ENCODE measurements at places on chromosomes 5 and 9.

GRCh38 chr5:80204808-80205614, 50.8 kb downstream of the SERINC5 start:
- peak; percentile 87 for DNase-seq

DNA sequence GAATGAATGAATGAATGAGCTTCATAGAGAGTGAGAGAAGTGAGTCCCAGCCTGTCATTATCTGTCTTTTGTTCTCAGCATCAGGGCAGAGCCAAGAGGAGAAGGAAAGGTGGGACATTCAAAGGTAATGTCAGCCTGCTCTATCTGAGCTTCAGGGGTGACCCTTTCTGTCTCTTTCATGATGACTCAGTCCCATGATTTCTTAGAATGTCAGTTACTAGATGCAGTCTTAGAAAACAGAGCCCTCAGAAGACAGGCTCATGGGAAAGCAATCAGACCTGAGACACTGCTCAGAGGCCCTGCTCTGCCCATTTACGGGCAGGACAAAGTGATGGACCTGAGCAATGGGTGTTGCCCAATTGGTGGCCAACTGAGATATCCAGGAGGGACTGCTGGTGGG, 1.1 kb downstream of the SPATA31D1 start:
- DNase-seq: no peak

DNA sequence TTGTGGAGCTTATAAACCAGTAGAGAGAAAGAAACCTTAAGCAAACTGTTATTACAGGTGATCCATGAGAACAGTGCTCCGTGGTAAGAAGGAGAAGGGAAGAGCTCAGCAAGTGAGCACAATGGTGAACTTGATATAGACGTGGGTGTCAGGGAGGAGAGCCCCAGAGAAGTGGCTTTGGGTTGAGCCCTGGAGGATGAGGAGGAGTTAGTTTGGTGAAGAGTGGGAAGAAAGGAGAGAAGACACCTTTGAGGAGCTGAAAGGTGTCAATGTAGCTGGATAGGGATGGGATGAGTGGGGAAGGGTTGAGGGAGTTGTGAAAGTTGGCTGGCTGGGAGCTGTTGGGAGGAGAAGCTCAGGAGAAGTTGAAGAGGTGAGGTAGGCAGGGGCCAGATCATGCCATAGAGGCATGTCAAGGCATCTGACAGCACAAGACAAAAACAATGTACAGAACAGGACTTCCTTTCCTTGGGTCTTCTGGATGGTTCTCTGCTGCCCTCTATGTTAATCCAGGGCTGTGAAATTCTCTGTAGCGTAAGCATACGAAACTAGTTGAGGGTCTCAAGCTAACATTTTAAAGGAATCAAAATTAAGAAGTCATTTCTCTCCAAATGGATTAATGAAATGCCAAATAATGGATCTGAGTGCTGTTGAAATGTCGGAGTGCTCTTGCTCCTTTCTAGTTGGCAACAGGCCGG, 501.9 kb downstream of the KDM4C start:
- DNase-seq: peak; percentile 1

- DNase-seq: no peak
Observed at GRCh38 chr9:21289848-21290247, 15.3 kb downstream of the IFNA5 start.

GRCh38 chr5:171710451-171711024, 75.1 kb upstream of the SMIM23 start:
- DNase-seq: no peak

GRCh38 chr5:396531-396961, 46.4 kb upstream of the EXOC3 start:
- DNase-seq: no peak

DNA sequence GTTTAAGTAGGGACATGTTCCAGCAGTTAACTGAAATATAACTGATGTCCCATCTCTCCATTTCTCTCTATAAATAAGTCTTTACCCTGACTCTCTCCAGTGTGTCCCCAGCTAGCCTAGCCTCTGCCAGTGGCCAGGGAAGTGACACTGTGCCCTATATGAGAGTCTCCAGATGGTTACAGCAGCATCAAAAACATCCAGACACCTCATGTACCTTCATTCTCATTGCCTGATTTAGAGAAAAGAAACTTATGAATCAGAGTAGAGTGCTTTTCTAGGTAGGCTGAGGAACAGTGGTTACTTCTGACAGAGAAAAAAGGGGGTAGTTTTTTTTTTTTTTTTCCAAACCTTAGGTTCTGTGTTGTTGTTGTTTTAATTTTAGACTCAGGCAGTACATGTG, 148.5 kb downstream of the GNAQ start:
- DNase-seq: no peak

- DNase-seq: no peak
Observed at GRCh38 chr5:59516161-59516560, 377.4 kb downstream of the PDE4D start.

DNA sequence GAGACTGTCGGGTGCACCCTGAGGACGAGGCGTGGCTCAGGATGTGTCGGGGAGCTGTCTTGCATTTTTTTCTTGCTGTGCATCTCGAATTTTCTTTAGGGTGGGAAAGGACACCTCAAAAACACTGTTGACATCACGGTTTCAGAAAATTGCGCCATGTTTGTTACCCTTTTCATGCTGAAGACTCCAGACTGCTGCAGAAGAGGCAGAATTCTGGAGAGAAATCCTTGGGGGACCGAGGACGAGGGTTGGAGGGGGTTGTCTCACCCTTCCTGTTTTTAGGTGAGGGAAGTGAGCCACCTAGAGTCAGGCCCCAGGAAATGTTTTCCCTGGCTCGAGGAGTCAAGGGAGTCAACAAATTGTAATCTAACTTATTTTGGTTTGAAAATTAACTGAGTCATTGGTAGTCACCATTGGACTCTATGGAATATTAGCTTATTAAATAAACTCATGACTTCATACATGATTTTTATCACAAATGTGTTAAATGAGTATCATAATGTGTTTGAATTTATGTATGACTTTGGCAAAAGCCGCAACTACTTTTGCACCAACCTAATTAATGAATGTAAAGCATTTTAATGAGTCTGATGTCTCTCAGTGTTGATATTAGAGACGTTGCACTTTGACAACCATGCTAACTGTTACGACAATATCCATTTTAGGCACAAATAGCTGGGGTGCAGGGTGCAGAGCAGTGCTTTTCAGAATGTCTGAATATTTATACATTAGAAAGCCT, 724 bp upstream of the LYSMD3 start:
- peak; percentile 82 for DNase-seq

GRCh38 chr9:124661271-124661670, 109.8 kb downstream of the NR6A1 start:
- no peak for DNase-seq

DNA sequence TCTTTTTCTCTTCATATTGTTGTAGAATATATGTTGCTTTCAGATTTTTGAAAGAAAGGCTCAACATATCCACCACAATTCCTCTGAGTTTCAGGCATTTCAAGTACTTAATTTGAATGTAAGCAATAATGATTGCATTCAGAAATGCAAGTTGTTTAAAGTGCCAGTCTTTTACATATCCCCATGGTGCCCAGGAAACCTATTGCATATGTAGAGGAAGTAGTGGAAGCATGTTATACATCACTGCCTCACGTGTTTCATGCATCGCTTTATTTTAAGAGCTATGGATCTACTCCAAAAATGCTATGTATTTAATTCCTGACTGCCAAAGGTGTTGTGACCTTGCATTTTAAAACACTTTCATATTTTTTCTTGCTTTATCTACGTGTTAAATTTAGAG, 28.1 kb downstream of the CPEB4 start:
- no peak for DNase-seq

DNA sequence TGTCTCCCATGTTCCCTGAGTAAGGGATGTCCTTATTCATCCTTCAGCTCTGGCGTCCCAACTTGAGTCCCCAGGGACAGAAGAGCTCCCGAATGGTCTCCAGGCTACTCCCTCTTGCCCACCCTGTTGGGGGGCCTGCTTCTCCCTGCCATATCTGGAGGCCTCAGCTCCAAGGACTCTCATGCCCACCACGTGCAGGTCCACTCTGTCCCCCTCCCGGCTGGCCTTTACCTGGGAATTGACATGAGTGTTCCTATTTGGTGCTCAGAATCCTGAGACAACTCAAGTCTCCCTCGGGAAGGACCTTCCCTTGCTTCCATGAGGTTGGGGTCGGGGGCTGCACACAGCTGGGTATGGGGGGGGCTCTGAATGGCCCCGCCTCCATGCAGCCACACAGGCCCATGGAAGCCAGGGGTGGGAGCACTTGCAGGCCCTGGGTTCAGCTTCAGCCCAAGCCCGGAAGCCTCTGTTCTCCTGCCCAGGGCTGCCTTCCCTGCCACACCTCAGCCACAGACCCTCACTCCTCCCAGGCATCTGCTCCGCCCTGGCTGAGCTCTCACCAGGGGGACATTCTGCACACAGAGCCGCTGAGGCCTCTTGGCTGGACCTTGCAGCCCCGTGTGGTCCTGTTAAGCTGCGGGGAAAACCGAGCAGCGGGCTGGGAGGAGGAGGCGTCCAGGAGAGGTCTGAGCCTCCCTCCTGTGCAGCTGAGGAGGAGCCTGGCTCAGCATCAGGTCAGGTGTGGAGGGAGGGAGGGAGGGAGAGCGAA, 121.9 kb downstream of the PHF2 start:
- no peak for DNase-seq

DNA sequence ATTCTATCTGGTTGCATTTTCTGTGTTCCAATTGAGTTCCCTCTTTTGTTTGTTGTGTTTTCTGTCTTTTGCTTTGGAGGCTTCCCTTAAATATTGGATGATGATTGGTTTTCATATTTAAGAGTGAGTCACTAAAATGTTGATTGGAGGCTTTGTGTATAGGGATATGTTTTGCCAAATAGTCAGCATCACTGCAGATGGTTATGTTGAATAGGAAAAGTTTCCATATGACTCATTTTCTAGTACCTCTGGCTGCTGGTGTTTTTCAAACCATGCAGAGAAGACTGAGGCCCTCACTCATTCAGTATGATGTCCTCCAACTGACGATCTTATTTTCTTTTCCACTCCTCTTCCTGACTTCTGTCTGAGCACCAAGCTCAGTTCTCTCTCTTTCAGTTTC, 1290.0 kb downstream of the EFNA5 start:
- no peak for DNase-seq

DNA sequence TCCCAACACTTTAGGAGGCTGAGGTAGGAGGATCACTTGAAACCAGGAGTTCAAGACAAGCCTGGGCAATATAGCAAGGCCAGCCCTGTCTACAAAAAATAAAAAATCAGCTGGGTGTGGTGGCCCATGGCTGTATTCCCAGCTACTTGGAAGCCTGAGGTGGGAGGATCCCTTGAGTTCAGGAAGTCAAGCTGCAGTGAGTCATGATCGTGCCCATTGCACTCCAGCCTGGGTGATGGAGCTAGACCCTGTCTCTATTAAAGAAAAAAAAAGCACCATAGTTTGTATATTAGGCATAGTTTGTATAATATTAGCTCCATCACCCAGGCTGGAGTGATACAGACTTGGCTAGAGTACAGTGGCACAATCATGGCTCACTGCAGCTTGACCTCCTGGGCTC, 9.6 kb upstream of the NME5 start:
- DNase-seq: peak; percentile 21

GRCh38 chr5:79689541-79690466, at the start of gene CMYA5:
CMYA5 (plus strand) TSS chr5:79689836; CDS start chr5:79689908, 72 bp downstream.
- no peak for DNase-seq

DNA sequence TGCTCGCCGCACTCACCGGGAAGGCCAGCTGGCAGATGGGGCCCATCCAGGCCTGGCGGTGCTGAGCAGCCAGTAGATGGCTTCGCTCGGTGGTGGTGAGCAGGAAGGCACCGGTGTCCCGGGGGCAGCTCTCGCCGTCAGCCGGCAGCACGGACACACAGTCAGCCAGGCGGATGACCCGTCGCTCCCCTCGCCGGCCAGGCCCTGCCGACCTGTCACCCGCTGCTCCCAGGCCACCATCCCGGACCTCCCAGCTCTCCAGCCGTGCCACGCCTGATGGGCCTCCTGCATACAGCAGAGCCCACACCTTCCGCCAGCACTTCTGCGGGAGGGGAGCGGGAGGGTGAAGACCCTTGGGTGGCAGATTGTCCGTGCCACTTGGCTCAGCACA, 1.4 kb downstream of the DOK3 start:
- DNase-seq: no peak

DNA sequence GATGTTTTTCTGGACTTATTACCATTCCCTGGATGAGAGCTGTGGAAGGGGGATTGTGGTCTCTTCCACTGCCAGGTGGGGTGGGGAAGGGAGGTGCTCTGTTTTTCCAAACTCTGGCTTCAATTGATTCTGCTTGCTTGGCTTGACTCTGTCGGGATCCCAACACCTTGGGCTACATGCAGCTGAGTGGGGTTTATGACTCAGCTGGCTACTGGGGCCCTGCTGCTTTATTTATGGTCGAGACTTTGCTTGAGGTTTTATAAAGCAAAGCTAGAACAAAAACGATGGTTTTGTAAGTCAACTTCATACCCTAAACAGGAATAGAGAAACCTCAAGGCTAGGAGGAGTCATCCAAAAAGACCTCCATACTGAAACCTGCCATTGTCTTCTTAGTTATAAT, 76.3 kb downstream of the AOPEP start:
- DNase-seq: no peak

DNA sequence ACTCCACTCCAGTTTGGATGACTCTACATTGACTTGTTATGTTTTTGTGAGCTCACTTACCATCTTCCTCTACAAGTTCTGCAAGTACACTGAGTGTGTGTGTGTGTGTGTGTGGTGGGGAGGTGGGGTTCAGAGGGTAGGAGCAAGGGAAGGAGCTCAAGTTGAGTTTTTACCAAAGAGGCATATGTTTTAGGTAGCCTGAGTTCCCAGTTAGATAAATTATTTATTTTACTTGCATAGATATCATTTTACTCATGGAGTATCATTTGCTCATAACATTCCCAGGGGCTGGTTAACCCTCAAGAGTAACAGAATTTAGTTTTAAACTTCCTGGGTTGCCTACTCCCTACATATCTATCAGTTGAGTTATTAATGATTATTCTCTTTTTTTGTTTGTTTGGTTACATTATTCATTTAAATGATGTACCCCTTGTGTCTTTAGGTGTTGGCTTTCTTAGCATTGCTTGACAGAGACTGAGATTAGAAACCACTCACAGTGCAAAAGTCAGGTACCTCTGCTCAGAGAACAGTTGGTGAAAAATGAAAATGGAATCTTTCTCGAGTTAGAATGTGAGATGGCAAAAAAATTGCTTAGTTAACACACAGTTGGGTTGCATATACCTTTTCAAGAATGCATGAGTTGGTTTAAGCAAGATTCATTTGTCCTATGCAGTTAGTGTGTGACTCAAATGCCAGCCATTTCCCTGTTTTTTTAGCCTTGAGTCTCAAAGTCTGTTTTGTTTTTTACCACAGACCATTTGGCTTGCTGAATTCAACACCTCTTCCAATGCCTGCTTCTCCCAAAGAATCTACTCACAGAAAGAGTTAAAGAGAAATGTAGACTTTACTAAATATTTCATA, 29.2 kb downstream of the TNFSF8 start:
- no peak for DNase-seq

- DNase-seq: no peak
Observed at GRCh38 chr5:1161108-1161832, 40.1 kb upstream of the SLC6A19 start.

Measured in KBM-7 (cell line).